ENCODE measurements at places on chromosomes 12 and 14. TPM values are rescaled to one million over a fixed set of nuclear protein-coding genes. Genes with fewer than 3 reads are reported as not detected.

GRCh38 chr12:111442301-111443045, 36.8 kb downstream of the SH2B3 start:
- no peak for DNase-seq

- DNase-seq: no peak
Measured at GRCh38 chr12:125013816-125014442, 20.5 kb downstream of the BRI3BP start.

- DNase-seq: no peak
Measured at GRCh38 chr14:89024691-89025090, 200.2 kb downstream of the TTC8 start.

DNA sequence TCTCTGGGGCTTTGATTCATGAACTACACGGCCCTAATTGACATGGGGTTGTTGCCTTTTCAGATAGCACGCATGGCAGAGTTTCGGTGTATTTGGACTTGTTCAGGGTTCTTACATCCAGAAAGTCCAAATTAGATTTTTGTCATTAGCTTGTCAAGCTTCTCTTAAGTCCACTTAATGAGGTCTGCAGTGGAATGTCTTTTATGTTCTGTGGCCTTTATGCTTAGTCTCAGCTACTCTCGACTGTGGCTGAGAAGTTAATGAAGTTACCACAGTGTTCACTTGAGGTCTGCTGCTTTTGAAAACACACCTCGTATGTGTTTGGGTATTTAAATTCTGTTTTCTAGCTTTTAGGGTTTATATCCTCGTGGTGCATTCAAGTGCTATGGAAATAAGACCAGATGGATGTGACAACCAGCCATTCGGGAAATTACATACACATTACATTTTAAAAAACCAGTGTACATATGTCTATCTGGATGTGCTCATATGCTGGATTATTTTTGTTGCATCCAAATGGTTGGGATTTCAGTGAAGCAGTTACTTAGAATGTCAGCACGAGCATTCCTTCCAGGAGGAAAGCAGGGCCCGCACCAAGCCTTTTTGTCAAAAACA, 80.2 kb downstream of the RMST start:
- no peak for DNase-seq

The DCN gene
- not detected for total RNA-seq
